CD4-positive, alpha-beta T cell treated with Interleukin-1 beta for 1 hour (primary cell): ENCODE measurements at places on chromosomes 1 and 21.

DNA sequence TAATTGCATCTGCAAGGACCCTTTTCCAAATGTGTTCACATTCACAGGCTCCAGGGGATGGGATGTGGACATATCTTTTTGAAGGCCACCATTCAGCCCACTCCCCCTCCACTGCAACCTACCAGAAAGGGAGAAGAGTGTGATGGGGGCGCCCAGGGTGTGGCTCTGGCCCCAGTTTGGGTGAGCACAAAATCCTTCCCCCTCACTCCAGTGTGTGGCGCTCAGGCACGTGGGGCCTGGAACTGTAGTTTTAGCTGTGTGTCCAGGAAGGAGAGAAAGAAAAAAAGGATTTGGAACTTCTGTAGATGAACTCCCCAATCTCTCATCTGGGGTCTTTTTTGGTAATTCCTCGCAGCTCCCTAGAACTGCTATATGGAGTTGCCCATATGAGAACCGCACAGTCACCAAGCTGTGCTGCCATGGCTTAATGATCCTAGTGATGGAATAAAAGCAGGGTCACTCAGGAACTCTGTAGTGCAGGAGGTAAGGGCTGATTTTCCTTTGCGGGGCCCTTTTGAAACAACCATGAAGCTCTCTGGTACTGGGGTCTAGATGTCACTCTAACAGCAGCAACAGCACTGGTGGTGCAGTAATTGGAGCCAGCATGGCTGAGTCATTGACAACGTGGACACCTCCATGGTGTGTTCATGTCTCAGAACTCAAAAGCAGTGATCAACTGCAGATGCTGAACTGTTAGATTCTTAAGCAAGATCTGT, 17.0 kb downstream of the AGT start:
- DNase-seq = no peak

DNA sequence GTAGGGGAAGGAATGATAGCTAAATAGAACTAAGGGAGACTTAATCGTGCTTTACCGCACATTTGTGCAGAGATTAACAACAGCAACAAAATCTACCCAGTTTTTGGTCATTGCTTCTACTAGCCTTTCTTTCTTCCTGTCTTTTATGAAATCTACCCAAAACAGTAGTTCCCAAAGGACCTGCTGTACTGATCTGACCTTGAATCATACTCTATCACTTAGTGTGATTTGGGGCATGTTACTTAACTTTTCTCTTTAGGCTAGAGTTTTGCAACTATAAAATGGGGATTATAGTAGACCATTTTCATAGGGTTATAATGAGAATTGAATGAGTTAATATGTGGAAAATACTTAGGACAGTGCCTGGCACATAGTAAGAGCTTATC, 30.5 kb upstream of the MACF1 start:
- DNase-seq = no peak

GRCh38 chr1:57711326-57711725, 287.5 kb upstream of the DAB1 start:
- no peak for DNase-seq

- DNase-seq = no peak
These were observed 270.5 kb downstream of the NPHP4 start for GRCh38 chr1:5721634-5722215.

- no peak for DNase-seq
These were observed 302.8 kb downstream of the MATN1 start for GRCh38 chr1:30420519-30421050.

DNA sequence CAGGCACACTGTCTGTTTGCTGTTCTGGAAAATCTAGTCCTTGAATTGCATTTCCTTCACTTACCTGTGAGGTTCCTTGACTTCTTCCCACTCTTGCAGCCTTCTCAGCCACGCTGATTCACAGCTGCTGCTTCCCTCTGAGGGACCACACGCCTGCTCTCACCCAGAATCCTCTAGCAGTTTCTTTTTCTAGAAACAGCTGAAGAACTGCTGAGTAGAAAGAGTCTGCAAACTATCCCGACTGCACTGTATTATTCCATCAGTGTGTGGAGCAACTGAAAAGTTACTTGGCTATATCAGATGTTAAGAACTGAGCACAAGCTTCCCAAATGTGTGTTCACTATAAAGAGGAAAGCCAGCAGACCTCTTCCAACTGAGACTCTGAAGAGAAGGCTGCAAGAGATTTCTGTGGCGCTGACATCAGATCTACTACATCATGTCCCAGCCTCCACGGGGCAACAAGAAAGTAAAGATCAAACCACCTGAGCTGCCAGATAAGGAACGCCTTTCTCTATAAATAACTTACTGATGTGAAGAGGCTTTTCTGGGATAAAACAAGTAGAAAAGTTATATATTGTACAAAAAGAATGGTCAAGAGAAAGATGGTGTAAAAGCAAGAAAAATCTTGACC, 226.6 kb downstream of the RERE start:
- no peak for DNase-seq

DNA sequence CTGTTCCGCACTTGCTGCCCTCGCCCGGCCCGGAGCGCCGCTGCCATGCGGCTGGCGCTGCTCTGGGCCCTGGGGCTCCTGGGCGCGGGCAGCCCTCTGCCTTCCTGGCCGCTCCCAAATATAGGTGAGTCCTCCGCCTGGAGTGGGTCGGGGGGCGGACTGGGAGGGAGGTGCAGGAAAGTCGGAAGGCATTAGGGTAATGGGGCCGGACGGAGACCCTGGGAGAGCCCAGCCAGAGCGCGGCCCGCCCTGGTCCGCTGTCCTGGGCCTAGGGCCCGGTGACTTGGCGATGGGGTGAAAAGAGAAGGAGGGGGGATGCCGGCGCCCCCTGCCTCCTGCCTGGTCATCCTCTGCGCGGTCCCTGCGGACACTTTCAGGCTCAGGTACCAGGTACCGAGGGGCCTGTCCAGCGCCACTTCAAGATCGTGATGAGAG, 243 bp downstream of the ADAM15 start:
- DNase-seq = no peak

- no peak for DNase-seq
These were observed 25.4 kb upstream of the GUCA2B start for GRCh38 chr1:42127767-42128166.
